ENCODE measurements at places on chromosomes 2 and 18.
A peak's percentile ranks its signal among the peaks of the same experiment; 100 is the strongest.

- DNase-seq: no peak
These were observed 28.1 kb upstream of the ACTR3 start for GRCh38 chr2:113861740-113862139.

DNA sequence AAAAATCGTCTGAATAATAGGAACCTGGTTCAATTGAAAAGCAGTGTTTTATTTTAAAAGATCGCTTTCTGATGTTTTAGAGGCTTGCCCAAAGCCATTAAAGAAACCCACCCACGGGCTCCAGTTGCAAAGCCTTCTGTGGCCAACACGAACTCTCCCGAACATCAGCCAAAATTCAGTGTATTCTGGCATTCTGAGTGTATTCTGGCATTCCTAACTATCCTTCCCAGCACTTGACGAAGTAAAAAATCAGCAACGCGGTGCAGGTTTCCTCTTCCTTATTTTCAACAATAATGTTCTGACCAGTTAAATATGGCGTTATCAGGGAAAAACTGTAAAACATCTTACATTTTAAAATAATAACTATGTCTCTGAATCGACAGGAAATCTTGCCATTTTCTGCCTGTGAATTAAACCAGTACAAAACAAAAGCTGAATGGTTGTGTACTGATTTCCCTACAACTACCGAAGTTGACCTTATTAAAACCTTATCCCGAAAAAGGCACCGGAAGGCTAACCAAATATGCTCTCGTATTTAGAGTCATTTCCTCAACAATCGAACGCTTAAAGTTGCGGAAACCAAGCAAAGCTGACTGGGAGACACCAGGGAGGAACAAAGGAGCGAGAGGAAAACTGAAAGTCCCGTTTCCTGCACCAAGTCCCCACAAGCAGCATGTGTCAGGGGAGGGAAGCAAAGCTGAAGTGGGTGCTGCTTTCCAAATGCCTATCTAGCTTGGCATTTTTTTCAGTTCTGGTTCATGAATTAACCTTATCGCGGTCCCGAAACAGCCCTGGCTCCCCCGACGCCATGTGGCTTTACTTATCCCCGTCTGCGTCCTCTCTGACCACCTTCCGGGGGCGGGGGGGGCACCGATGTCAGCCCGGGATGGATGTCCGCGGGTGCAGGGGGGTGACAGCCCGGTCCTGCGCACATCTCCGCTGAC lies 44.3 kb downstream of the ZNF516 start:
- DNase-seq: peak; percentile 65

DNA sequence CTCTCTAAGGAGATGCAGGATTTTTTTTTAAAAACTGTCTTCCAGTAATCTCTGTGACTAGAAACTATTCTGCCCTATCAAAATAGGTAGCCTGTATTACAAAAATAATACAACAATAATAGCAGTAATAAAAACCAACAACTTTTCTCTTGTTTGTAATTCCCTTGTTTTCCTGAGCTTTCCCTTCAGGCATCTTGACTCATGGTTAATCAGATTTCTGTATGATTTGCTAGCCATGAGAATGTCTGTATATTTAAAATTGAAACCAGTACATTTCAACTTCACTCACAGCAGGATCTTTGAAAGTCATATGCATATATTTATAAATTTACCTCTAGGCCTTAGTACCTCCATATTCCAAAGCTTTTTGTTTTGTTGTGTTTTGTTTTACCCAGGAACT lies 38.2 kb downstream of the SLC4A10 start:
- DNase-seq: no peak

GRCh38 chr2:202171241-202171825 lies 67.1 kb downstream of the SUMO1 start:
- DNase-seq: no peak

DNA sequence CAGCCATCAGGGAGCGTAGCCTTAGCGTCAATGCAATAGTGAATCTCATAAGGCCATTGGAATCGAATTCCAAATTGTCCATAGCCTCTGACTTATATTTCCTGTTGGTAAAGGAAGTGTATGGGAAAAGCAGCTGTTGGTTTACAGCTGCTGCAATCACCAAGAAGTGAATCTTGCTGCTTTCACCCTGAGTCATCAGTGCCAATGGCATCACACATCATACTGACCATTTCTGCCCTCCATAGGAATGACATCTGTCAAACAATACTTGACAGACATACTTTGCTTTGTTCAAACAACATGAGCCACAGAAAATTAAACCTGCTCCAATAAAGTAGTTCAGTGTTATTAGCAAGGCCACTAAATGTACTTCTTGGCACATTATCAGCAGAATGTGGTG lies 111.2 kb upstream of the KLHL29 start:
- no peak for DNase-seq

DNA sequence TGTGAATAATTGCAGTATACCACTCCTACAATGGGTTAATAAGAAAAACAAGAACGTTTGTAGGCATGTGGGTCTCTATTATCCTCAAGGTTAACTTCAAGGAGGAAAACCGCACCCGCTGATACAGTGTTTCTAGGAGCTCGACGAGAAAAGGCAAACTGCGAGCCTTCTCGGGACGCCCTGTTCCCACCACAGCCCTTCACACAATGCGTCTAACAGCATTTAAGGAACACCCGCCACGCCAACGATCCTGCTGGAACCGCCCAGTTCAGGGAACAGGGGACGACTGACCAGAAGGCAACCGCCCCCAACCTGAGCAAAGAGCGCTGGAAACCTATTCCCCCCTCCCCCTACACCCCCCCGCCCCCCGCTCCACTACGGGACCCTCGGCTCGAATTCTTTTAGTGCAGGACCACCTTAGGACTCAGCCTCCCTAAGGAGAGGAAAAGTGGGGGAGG lies 710 bp upstream of the TMSB10 start:
- DNase-seq: no peak

GRCh38 chr2:45353879-45354278 lies 257.2 kb downstream of the SRBD1 start:
- DNase-seq: no peak

DNA sequence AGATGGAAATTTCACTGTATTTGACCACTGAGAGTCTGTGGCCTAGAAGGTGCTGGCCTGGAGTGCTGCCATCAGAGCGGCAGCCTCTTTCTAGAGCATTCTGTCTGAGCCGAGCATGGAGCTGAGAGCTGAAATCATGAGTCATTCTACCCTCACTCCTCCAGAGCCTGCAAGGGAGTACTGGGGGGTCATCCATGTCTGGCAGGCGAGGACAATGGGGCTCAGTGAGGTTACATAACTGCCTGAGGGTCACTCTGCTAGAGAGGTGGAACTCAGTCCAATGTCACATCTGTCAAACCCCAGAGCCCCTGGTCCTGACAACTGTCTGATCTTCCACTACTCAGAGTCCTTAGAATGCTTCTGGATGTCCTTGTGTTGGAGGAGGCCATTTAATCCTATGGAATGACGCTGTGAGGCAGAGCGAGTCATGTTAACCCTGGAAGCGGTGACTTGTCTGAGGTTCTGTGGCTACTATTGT lies 65.3 kb downstream of the HAUS1 start:
- DNase-seq: peak; percentile 4

DNA sequence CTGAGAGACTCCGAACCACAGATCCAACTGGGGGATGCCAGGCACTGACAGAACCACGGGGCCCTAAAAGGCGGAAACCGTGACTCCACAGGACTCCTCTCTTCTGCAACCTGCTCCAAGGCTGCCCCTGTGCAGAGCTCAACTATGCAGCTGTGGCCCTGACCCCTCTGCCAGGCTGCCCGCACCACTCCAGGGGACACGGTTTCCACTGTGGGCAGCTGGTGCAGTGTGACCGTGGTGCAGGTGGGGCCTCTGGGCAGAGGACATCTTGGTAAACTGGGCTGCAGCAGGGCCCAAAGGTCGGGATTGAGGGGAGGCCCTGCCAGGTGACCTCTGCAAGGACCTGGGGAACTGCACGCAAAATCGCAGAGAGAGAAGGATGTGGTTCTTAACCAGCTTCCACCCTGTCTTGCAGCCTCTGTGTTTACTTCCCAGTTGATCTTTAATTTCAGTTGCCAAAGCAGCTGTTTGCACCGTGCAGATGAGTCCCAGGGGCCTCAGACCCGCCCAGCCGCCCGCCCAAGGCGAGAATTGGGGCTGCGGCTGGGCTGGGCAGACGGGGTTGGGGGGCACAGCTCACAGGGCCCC lies 104.6 kb upstream of the CTDP1 start:
- no peak for DNase-seq

DNA sequence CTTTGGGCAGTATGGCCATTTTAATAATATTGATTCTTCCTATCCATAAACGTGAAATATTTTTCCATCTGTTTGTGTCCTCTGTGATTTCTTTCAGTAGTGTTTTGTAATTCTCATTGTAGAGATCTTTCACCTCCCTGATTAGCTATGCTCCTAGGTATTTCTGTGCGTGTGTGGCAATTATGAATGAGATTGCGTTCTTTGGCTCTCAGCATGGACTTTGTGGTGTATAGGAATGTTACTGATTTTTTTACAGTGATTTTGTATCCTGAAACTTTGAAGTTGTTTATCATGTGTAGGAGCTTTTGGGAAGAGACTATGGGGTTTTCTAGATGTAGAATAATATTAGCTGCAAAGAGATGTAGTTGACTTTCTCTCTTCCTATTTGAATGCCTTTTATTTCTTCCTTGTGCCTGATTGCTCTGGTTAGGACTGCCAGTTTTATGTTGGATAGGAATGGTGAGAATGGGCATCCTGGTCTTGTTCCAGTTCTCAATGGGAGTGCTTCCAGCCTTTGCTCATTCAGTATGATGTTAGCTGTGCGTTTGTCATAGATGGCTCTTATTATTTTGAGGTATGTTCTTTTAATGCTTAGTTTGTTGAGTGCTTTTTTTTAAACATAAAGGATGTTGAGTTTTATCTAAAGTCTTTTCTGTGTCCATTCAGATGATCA lies 27.0 kb upstream of the THUMPD2 start:
- DNase-seq: no peak

GRCh38 chr18:43681661-43682060 lies 404.4 kb upstream of the SYT4 start:
- DNase-seq: no peak

Measured in globus pallidus (tissue), 1 donor.